Thoracic aorta (tissue), 2 donors: ENCODE measurements at places on chromosomes 4 and X. TPM values are rescaled to one million over a fixed set of nuclear protein-coding genes. Genes with fewer than 3 reads are reported as not detected.

- H3K4me1 ChIP-seq = no peaks in the 10 kb centered on the region
- H3K27ac ChIP-seq = no peak overlapping the region
- no peaks in the 10 kb centered on the region for H3K27me3 ChIP-seq
Measured at GRCh38 chr4:8595237-8596087, 2.9 kb downstream of the CPZ start.

- H3K27me3 ChIP-seq = no peaks in the 10 kb centered on the region
- no peaks in the 10 kb centered on the region for H3K4me1 ChIP-seq
- no peak overlapping the region for H3K4me3 ChIP-seq
Measured at GRCh38 chrX:69253821-69254220, 88.6 kb upstream of the PJA1 start.

- H3K4me1 ChIP-seq = no peaks in the 10 kb centered on the region
- no peaks in the 10 kb centered on the region for H3K27me3 ChIP-seq
- peak overlapping the region; percentile 77 for H3K27ac ChIP-seq
- no peaks in the 10 kb centered on the region for H3K36me3 ChIP-seq
- H3K4me3 ChIP-seq = no peak overlapping the region
Measured at GRCh38 chrX:39720945-39721344, 376.8 kb downstream of the BCOR start.

GRCh38 chr4:57763070-57763469 is 652.9 kb upstream of the IGFBP7 start:
- no peak for DNase-seq
- H3K36me3 ChIP-seq = no peaks in the 10 kb centered on the region
- H3K4me3 ChIP-seq = no peak overlapping the region

- H3K27ac ChIP-seq = no peak overlapping the region
- no peaks in the 10 kb centered on the region for H3K4me1 ChIP-seq
- no peak for DNase-seq
- H3K36me3 ChIP-seq = no peaks in the 10 kb centered on the region
Measured at GRCh38 chrX:3271183-3271833, 75.1 kb downstream of the MXRA5 start.

DNA sequence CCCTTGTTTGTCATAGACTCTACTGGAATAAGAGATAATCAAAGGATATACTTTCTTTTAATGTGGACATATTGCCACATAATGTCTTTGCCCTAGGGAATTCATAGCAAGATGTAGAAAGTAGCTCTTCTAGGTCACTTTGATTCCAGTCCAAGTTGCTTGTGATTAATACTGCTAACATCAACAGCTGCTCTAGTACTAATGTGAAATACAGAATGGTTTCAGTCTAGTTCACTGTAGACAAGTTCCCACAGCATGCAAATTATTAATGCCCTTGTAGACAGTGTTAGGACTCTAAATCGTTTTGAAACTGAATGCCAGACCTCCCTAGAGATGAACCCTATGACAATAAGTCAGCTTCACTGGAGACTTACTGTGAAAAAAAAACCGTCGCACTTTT is 494.6 kb upstream of the ATOH1 start:
- H3K27me3 ChIP-seq = no peaks in the 10 kb centered on the region
- no peak overlapping the region for H3K4me3 ChIP-seq
- no peak overlapping the region for H3K27ac ChIP-seq
- no peaks in the 10 kb centered on the region for H3K36me3 ChIP-seq
- DNase-seq = no peak

DNA sequence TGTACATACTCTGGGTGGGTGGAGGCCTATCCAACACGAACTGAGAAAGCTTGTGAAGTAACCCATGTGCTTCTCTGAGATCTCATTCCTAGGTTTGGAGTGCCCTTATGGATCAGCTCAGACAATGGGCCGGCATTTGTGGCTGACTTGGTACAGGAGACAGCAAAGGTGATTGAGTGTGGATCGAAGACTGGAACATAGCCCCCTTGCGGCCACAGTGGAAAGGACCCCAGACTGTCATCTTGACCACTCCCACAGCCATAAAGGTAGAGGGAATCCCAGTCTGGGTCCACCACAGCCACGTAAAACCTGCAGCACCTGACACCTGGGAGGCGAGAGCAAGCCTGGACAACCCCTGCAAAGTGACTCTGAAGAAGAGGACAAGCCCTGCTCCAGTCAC is 598.0 kb upstream of the AADAT start:
- H3K27ac ChIP-seq = no peak overlapping the region
- DNase-seq = no peak
- H3K4me1 ChIP-seq = peaks cover 5% of the 10 kb centered on the region
- no peak overlapping the region for H3K4me3 ChIP-seq

MAGEB17 gene
- total RNA-seq = not detected

BEX1 gene
- 0.92 TPM for total RNA-seq
